ENCODE measurements at places on chromosomes 1 and 21.
A peak's percentile ranks its signal among the peaks of the same experiment; 100 is the strongest.

DNA sequence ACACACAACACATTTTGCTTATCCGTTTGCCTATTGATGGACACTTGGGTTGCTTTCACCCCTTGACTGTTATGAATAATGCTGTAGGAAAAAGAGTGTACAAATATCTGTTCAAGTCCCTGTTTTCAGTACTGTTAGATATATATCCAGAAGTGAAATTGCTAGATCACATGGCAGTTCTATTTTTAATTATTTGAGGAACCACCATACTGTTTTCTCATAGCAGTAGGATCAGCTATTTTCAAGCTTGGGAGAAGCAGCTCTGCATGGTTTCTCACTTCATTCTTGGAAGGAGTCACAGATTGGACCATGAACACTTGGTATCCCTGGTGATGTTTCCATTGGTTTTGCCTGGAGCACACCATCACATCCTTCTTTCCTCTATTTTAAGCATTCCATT is 114.4 kb upstream of the ZP4 start:
- DNase-seq, result no peak

GRCh38 chr1:33117440-33118085 is 36.6 kb downstream of the AZIN2 start:
- DNase-seq, result no peak

DNA sequence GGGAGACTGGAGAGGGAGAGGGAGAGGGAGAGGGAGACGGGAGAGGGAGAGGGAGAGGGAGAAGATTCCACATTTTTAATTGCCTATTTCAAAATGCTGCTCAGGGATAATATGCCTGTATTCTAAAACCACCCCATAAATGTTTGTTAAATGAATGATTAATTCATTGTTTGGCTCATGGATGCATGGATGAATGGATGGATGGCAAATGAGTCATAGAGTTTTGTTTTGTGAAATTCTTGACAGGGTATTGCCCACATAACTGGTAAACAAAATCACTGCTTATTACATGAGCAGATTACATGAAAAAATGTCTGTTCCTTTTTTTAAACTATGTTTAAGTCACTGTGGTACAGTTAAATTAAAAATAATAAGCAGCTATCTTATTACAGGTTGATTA is 220.4 kb downstream of the ZP4 start:
- DNase-seq, result no peak

- no peak for DNase-seq
Observed at GRCh38 chr1:168631671-168632400, 55.4 kb downstream of the XCL1 start.

DNA sequence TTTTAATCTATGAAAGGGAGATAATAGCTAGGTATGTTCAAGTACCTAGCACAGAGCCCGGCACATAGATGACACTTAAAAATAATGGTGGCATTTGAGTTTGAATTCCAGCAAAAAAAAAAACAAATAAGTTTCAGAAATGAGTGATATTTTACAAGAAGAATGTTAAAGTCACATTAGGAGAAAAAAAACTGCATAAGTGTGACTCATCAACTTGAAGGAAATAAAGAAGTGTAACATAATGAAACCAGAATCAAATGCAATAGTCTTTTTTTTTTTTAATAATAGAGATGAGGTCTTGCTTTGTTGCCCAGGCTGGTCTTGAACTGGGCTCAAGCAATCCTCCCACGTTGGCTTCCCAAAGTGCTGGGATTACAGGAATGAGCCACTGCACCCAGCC is 17.1 kb downstream of the DNASE2B start:
- no peak for DNase-seq

DNA sequence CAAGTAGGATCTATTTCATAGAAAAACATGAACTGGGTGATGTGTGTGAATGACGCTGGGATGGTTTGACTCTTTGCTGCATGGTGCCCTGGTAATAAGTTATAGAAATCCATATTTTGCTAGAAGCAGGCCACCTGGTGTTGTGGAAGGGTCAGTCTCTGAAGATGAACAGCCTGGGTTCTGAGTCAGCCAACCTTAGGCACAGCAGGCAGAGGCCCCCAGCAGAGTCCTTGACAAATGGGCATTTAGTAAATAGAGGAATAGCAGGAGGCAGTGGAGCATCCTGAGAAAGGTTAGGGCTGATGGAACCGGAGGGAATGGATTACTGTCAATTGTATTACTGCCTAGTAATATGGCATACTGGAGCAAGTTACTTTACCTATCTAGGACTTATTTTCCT is 20.9 kb downstream of the FGGY start:
- no peak for DNase-seq

DNA sequence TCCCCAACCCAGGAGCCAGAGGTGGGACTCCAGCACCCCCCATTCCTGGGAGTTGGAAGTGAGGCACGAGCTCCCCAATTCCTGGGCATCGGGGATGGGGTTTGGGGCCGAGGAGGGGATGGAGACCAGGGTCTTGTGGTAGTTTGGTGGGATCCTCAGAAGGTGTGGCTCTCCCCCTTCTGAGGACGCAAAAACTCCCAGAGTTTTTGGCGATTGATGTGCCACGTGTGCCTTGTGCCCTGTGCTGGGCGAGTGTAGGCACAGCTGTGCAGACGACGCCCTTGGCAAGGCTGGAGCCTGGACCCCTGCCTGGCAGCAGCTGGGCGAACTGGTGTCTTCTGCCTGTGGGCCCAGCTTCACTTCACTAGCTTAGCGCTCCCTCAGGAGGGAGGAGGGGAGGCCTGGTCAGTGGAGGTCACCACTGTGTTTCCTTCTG is 2.6 kb downstream of the GUK1 start:
- no peak for DNase-seq

- DNase-seq, result no peak
Observed at GRCh38 chr1:178011465-178011828, 41.6 kb upstream of the SEC16B start.

DNA sequence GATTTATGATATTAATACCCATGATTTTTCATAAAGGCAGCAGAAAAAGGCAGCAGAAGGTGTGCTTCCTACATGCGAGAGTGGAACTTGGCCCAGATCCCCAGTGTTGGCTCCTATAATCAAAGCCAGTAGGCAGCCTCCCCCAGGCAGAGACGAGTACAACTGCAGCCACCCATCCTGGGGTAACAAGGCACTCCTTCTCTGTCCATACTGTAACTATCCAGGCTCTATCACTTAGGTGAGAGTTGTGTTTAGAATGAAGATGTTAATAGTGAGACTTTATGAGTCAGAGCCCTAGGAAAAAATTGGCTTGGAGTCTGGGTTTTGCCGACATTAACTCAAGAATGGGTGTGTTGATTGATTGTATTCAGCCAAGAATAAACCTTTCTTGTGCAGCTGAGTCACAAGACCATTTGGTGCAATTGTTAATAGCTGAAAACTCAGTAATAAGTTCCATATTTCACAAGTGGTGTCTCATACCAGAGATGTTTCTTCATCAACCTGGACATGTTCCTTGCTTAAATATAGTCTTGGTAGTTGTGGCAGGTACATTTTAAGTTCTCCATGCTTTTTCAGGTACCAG is 322.3 kb downstream of the DUSP10 start:
- DNase-seq, result no peak

DNA sequence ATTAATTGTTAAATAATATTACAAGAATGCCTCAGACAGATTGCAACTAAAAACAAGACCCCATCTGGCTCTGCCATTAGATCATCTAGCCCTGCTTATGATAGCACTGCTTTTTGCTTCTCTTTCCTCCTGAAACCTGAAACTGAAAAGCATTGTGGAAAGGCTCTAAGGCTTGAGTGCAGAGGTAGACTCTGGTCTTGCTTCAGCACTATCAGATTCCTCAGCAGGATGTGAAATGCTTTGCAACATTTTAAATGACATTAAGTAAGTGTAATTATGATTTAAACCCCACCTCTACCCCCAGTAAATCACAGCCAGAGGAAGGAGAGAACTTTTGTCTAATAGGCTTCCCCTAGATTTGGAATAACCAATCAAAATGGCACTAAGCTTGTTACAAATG is 32.9 kb downstream of the PHC2 start:
- DNase-seq, result peak; percentile 8

GRCh38 chr1:187839873-187840272 is 1011.1 kb downstream of the PLA2G4A start:
- DNase-seq, result no peak

DNA sequence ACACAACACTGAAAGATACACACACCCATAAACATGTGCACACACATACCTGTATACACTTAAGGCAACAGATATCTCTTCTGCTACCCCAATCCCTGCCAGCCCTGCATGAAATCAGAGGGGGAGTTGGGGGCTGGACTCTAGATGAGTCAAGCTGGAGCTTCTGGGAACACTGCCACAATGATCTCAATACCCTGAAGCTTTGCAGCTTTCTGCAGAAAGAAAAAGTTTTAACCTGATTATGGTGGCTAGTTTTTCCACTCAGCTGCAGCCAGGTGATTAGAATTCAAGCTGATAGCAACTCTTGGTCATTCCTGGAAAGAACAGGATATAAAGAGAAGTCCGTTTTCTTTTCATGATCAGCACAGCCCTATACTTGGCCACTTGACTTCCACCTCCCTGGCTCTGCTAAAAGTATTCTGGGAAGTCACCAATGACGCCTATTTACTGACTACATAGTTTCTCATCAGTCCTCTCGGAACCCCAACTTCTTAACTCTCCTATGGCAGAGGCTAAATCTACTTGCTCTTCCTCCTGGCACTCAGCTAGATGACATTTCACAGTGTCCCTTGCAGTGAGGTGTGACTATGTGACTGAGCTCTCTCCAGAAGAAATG is 20.7 kb upstream of the DNASE2B start:
- no peak for DNase-seq

DNA sequence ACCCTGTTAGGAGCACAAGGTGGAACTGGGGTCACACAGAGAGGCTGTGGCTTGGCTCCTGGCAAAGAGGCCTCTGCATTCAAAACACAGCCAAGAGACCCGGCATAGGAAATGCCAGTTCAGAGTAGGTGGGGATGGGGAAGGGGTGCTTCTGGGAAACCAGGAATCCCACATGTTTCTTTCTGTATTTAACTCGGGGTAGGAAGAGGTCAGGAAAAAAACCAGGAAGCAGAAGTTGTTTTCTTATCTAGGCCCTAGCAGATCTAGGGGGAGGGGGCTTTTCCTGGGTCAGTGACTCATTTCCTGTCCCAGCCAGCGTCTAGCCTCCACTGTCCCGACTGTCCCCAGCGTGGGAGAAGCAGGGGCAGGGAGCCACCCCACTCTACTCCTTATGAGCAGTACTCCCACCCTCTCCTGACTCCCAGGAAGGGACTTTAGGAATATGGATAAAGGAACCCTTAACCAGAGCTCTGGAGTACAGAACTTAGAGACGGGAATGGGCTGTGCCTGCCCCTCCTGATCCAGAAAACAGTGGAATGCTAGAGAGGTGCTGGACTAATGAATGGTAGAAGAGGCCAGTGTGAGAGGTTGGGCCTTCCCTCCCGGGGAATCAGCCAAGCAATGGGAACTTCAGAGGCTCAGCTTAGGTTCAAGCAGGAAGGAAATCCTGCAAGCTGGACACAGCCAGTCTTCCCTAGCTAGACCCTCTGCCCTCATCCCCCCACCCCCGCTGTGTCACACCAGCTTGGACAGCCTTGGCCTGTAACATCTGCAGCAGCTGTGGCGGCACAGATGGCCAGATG is 5.7 kb downstream of the FHL3 start:
- no peak for DNase-seq

DNA sequence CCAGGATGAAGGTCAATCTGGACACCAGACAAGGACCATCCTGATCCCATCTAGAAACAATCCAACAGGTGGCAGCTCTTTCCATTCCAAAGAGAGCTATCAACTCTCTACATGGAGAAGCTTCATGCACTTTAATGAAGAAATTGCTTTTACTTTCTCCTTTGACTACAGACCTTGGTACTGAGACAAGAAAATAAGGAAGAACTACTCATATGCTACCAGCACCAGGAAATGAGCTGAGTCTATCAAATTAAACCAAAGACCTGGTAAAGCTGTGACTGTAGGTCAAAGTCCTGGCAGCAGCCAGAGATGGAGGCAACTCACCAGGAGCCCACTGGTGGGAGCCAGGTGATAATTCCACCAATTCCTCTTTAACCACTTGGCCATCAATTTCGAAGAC is 64.3 kb upstream of the LRRC8B start:
- no peak for DNase-seq

GRCh38 chr1:150282558-150282958 is 204 bp downstream of the CIART start:
- no peak for DNase-seq

DNA sequence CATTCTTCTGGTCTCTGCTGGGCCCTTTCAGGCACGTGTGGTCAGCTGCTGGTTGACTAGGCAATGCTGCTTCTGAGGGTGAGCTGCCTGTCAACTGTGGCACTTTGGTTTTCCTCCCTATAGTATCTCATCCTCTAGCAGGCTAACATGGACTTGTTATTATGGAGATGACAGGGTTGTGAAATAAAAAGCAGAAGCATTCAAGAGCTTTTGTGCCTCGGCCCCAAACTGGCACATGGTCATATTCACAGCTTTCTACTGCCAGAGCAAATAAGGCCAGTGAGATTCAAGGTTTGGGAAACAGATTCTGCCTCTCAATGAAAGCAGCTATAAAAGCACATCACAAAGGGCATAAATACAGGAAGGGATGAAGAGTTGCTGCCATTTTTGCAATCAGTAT is 1.6 kb upstream of the ZNF124 start:
- no peak for DNase-seq

GRCh38 chr1:204564835-204565234 is 48.6 kb downstream of the MDM4 start:
- peak; percentile 91 for DNase-seq

GRCh38 chr1:201562257-201562656 is 23.3 kb downstream of the NAV1 start:
- no peak for DNase-seq

DNA sequence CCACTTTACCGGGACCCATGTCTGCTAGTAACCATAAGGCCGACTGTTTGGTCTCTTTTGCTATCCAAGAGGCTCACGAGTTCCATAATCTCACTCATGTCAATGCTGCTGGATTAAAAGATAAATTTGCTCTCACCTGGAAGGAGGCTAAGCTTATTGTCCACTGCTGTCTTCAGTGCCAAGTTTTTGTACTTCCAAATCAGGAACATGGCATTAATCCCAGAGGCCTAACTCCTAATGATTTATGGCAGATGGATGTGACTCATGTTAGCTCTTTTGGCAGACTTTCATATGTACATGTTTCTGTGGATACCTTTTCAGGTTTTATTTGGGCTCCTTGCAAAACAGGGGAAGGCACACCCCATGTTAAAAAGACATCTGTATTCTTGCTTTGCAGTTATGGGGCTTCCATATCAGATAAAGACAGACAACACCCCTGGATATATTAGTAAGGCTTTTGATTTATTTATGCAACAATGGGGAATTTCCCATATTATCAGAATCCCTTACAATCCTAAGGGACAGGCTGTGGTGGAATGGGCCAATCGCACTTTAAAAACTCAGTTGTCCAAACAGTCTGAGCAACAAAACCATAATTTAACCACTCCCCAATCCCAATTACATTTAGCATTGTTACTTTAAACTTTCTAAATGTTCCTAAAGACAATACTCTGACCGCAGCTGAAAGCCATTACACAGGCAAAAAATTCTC is 162.7 kb downstream of the IER5 start:
- no peak for DNase-seq

GRCh38 chr1:99503276-99503747 is 142.6 kb upstream of the PALMD start:
- DNase-seq, result no peak

GRCh38 chr1:1857096-1857703 is 33.7 kb downstream of the GNB1 start:
- no peak for DNase-seq

- DNase-seq, result no peak
Observed at GRCh38 chr21:28769683-28770082, 223.0 kb downstream of the LTN1 start.
